ENCODE measurements at places on chromosomes 6 and 20.

DNA sequence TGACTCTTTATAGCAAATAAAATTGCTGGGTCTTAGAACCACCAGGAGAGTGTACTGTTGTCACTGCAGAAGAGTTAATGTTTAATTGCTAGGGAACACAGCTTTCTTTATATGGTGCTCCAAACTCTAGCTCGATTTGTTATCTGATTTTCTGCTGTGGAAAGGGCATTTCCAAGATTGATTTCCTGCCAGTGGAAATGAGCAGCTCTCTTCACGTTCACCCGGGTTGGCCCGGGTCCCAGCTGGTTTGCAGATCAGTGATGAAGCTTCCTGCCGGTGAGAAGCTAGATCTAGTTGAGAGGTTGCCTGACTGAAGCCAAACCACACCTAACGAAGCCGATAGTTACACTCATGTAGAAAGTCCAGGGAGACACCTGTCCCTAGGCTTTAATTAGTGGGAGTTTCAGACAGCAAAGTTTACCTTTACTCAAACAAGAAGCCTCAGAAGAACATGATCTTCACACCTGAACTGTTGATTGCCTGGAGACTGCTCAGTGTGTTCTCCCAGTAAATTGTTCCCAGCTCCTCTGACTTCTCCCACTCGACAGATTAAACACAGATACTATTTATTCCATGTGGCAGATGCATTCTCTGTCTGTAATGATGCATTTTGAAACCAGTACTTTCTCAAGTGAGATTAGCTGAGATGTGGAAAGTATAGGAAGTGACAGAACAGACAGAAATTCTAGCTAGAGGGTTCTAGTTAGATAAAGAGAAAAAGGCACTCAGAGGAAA lies 27.8 kb downstream of the PAQR8 start:
- DNase-seq = peak; percentile 37

DNA sequence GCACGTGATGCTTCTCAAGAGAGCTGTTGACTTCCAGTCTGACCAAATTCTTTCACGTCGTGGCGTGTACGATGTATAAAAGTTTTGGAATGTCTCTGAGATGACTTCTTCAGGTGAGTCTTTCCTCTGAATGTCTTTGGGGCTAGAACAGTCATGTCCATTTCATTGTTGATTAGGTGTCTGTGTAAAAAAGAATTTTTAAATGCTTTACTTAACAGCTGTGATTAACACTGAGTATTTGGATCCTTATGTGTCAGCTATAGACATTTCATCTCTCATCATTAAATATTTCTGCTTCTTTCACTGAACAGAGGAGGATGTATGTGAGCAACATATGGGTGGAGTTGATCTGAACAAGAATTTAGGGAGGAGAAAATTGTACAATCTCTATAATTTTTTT lies 29.3 kb upstream of the KIF13A start:
- no peak for DNase-seq

- no peak for DNase-seq
Measured at GRCh38 chr6:163710532-163711470, 296.3 kb downstream of the QKI start.

- DNase-seq = no peak
Measured at GRCh38 chr6:63436356-63436755, 116.6 kb upstream of the LGSN start.

- peak; percentile 46 for DNase-seq
Measured at GRCh38 chr6:168496997-168497331, 56.0 kb downstream of the SMOC2 start.

DNA sequence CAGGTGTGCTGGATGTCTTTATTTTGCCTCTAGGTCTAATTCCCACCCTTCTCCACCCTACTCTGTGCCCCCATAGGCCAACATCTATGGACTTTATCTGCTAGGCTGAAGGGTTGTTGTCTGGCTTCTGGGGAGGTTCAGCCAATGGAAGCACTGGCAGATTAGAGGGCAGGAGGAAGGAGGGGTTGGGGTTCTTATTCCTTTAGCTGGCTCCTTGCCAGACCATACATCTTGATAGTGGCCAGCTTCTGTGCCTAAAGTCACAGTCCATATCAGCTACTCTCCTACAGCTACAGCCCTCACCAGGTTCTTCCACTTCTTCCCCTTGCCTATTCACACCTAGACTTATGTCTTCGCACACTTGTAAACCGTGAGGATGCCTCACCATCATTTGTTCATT lies 41.1 kb downstream of the ROS1 start:
- no peak for DNase-seq

DNA sequence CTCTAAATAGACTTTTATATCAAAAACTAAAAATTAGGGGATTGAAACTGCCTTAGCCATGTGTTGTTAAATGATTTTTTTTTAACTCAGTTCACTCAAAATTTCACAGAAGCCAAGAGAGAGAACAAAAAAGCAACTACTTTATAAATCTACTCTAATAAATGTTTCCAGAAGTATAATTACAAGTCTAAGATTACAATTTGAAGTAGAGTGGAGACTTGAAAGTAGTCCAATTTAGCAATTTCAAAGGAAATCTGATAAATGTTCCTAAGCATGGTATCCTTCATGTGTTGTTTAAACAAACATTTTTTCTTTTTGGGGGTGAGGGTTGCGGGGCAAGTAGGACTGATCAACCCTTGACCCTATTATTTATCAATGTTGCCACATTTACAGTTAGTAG lies 72.6 kb downstream of the PHIP start:
- DNase-seq = no peak

GRCh38 chr20:324177-325044 lies 941 bp upstream of the SOX12 start:
- peak; percentile 95 for DNase-seq

DNA sequence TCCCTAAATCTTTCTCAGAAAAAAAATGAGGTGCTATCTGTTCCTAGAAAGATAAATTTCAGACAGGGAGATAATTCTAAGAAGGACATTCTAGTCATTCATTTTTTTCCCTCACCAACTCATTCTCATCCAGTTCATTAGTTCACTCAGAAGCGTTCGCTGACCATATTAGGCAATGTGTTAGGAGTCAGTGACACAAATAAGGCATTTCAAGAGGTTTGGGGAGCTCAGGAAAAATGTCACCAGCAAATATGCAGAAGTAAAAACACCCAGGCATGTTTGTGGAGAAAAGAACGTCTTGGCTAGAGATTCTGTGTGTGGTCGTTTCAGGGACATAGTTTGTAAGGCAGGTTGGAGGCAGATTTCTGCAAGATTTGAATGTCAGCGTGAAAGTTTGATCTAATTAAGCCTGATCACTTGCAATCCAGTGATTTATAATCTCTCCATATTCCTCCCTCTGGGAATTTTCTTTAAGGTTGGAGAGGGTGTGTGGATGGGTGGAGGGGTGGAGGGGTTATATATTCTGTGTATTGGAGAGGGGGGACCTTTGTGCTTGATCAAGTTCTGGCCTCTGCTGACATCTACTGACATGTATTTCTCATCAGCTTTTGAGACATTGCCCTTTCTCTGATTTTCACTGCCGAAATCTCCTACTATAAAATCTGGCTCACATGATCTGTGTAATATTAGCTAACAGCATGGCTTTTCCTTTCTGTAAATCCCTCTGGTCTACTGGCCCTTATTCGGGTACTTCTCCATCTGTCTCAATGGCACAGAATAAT lies 3.6 kb downstream of the MYCT1 start:
- no peak for DNase-seq

DNA sequence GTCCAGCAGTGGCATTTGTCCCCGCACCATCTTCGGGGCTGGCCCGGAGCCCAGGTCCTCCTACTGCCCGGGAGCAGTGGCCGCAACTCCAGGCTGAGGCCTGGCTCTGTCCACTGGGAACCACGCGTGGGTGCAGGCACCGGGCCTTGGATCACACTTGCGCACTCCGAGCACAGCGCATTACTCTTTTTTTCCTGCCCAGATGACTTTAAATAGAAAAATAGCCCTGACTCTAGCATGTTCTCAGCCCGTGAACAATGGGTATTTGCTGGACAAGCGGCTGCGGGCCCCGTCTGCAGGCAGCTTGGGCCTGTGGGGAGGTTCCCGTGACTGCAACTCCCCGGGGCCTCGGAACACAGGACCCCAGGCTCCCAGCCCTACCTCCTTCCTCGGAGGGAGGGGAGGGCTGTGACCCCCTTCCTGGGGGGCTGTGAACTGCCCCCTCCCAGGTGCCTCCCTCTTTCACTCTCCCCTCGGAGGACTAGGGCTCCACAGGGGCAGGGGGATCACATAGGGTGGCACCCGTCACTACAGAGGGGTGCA lies 162.2 kb downstream of the TBXT start:
- DNase-seq = no peak

DNA sequence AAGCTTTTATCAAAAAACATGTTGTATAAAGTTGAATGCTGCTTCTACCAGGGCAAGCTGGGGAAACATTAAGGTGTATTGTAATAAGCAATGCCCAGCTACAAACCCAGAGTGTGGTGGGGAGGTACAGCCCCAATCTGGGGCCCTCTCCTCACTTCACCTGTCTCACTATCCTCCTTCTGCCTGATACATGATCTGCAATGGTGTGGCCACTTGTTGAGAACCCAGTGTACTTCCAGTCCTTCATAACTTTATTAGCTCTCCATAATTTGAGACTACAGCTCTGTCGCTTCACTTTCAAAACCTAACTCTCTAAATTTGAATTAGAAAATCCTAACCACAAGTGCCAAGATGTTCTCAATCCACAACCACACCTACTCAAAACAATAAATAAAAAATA lies 84.9 kb downstream of the EPB41L2 start:
- no peak for DNase-seq

DNA sequence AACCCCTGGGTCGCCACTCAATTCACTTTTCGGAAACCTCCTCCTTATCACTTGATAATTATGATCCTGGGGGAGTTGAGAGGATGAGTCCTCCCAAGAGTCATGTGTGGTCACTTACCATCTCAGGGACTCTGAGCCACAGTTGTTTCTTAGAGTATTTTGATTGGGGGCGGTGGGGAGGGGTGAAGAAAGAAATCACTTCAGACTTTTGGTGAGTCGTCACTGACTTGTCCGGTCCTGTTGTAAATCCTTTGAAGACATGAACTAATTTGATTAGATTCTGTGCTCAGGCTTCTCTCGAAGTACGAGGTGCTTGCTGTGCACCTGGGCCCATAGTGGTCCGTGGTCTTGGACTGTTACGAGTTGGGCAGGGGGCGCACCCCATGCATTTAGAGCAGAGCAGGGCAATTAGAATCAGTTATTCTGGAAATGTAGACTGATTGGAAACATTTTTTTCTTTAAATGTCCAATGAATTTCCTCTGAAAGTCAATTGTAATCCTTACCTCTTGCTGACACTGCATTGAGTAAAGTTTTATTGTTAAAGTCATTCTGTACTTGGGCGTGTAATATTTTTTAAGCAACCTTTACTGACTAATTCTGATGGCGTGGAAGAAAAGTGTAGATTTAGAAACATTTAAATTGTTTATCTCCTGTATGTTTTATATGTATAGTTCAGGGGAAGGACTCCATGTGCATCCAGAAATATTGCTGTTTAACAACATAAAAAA lies 173.4 kb downstream of the SLC16A10 start:
- DNase-seq = no peak

DNA sequence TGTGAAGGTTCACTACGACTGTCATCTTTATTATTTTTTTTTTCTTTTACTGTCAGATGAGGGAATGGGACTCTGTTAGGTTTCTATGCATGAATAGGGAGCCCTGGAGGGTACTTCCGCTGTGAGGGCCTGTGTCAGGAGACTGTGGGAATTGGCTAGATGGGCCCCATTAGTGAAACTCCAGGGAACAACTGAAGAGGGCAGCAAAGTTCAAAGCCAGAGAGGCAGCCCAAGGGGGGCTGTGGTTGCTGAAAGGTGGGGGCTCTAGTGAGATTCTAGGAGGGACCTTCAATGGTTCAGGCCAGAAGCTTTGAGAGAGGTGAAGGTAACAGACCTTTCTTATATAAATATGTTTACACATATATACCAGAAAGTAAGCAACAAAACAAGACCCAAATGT lies 13.2 kb upstream of the EPB41L1 start:
- no peak for DNase-seq

DNA sequence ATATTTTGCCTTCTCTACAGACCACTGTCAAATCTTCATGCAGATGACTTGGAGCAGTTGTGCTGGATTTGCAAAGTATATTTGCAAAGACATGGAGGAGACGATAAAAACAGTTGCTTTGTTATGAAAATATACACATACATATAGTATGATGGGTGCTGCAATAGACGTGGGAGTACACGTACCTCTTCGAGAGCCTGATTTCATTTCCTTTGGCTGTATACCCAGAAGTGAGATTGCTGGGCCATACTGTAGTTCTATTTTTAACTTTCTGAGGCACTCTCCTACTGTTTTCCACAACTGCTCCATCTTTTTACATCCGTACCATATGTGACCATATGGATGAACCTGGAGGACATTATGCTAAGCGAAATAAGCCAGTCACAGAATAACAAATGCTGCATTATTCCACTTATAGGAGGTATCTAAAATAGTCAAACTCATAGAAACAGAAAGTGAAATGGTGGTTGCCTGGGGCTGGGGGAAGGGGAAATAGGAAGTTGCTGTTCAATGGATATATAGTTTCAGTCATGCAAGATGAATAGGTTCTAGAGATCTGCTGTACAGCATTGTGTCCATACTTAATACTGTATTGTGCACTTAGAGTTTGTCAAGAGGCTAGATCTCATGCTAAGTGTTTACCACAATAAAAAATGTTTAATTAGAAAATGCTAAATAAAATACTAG lies 223.8 kb downstream of the HAO1 start:
- no peak for DNase-seq

DNA sequence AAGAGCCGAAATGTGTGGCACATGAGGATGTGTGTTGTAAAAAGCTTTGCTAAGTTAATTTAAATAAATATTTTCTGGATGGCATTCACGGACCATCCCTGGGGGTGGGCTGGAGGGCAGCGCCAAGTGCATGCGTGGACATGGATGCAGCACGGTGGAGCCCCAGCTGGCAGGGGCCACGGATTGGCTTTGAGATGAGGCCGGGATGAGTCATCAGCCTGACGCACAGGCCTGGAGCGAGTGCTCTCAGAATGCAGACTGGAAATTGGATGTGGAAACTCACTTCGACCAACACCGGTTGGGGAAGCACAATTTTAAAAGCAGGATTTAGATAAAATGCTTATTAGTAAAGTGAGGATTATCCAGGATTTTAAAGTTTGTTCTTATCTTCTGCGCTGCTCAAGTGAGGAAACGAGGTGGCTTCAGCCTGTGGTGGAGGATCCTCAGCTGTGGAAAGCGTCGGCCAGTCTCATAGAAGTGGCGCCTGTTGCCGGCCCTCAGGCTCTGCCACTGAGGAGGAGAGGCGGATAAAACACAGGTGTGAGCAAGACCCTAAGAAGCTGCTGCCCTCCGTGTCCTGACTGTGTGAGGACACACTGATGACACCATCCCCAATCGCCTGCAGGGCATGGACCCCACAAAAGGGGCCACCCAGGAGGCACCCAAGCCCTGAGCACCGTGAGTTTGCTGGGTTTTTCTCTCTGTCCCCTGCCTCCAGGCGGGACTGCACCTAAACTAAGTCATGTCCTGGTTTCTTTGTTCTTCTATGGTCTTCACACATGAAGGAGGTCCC lies 279.7 kb downstream of the CDH4 start:
- no peak for DNase-seq

DNA sequence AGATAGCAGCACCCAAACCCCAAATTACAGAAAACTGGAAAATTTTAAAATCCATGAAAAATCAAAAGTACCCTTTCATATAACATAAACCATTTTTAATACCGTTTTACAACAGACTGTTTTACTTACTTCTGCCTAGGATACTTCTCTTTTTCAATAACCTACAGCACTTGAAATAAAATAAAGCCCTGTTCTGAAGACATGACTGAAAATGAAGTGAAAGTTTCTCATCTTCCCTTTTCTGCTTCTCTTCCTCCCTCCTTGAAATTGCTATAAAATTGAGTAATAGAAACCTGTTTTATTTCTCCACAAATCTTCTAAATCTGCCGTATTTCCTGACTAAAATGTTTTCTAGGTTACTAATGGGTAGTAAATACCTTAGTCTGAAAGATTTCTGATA lies 20.3 kb downstream of the MMS22L start:
- no peak for DNase-seq

GRCh38 chr20:5974531-5974930 lies 24.1 kb downstream of the MCM8 start:
- DNase-seq = no peak
